Pericardium fibroblast (primary cell): ENCODE measurements at places on chromosomes 5 and 9. TPM values are rescaled to one million over a fixed set of nuclear protein-coding genes. Genes with fewer than 3 reads are reported as not detected.

Gene MAMDC4
- total RNA-seq = 0.77 and 1.8 TPM in 2 replicates

Gene QRFP
- not detected in 2 replicates for total RNA-seq

Gene AQP7
- total RNA-seq = not detected in 2 replicates

Gene MTMR12
- 9.8 and 10.2 TPM in 2 replicates for total RNA-seq

Gene NR5A1
- total RNA-seq = not detected in 2 replicates

Gene PCDHGB4
- 11.6 and 12.8 TPM in 2 replicates for total RNA-seq

Gene IFNK
- total RNA-seq = not detected in 2 replicates

Gene MCC
- 15.8 and 19.4 TPM in 2 replicates for total RNA-seq

Gene ACTL7A
- not detected in 2 replicates for total RNA-seq

Gene GABRA6
- not detected in 2 replicates for total RNA-seq

Gene TRPM3
- 0.09 and 2.5 TPM in 2 replicates for total RNA-seq

Gene MYMK
- 2.3 TPM in 1 of 2 replicates, not detected in the other for total RNA-seq

Gene SLC4A9
- total RNA-seq = under 0.01 TPM in 1 of 2 replicates, not detected in the other

Gene LHX3
- total RNA-seq = not detected in 2 replicates

Gene AJM1
- 2.0 TPM in 2 replicates for total RNA-seq

Gene GPRIN1
- 1.8 and 1.9 TPM in 2 replicates for total RNA-seq

Gene IL3
- not detected in 2 replicates for total RNA-seq

Gene SVEP1
- total RNA-seq = 139 and 162 TPM in 2 replicates

Gene KLHL3
- 3.4 and 5.1 TPM in 2 replicates for total RNA-seq

Gene FAM200C
- 3.0 and 4.0 TPM in 2 replicates for total RNA-seq

Gene PITX1
- total RNA-seq = 0.17 and 11.6 TPM in 2 replicates

Gene MLLT3
- total RNA-seq = 8.8 and 12.0 TPM in 2 replicates

Gene UBTD2
- total RNA-seq = 27.1 and 30.5 TPM in 2 replicates
